Activated CD4-positive, alpha-beta T cell treated with anti-CD3 and anti-CD28 coated beads, Interleukin-2, Interleukin-4, amounts not matched to agents 100 ng/mL and 50 ng/mL, durations not matched to agents 16 hours and 8 hours (primary cell): ENCODE measurements at places on chromosomes 2 and 18.
A peak's percentile ranks its signal among the peaks of the same experiment; 100 is the strongest.

GRCh38 chr2:107072150-107072940, 186.4 kb upstream of the ST6GAL2 start:
- no peak for DNase-seq

DNA sequence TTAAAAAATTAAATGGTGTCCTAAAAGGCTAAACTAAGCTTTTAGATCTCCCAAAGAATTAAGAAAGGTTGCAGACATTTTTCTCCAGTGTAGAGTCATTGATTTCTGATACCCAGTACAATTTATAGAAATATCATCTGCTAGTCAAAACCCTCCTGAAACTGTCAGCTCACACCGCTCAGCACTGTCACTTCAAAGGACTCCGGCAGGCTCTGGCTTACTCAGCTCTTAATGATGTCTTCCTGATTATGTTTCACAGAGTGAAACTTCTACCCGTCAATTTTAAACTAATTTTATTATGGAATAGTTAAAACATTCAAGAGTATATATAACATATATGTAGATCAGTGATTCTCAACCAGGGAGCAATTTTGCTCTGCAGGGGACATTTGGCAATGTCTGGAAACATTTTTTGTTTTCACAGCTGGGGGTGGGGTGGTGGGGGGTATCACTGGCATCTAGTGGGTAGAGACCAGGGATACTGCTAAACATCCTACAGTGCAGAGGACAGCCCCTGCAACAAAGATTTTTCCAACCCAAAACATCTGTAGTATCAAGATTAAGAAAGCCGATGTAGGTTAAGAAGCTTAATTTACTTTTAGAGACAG, 31.6 kb downstream of the CDK15 start:
- DNase-seq = peak; percentile 9

- DNase-seq = no peak
These were observed 45.2 kb upstream of the SULT1C3 start for GRCh38 chr2:108194409-108195132.

DNA sequence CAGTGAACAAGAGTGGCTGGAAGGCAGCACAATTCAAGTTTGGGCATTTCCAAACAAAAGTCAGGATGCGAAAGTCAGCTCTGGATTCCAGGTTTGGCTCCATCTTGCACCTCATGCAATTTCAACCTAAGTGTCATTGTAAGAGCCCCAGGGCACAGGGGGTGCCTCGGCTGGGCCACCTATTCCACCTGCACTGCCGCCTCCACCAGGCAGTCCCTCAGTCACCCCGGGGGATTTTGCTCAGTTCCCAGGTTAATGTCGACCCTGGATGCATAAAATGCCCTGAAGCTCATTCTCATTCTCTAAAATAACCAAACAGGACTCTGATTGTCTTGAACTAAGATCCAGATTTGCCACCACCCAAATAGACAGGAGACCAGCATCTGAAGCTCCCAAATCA, 77.6 kb downstream of the EDAR start:
- DNase-seq = no peak

DNA sequence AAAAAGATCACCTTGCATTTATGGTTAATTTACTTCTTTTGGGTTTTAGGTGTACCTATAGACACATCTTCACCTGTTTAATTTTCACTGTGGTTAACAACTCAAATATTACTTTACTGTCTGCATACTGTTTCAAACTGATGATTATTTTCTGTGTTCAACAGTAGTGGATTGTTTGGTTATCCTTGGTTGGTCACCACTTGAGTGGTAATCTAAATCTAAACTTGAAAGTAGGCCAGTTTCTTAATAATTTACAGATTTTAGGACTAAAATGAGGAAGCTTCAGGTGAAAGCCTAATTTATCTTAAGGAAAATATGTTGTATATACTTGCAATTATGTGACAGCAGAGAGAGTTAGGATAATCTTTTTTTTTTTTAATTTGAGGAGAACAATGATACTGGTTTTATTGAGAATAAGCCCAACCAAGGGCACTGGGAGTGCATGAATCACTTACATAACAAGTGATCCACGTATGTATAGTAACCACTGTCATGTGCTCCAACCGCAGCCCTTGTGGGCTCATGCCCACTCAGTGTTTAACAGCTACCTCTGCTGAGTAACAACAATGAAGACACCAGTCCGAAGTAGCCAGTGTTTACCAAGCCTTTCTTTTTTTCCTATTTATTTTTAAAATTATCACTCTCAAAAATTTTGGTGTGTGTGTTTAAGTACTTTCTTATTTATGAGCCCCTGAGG, 31.0 kb upstream of the WDSUB1 start:
- DNase-seq = no peak

GRCh38 chr18:55912071-55912470, 324.1 kb upstream of the TCF4 start:
- DNase-seq = no peak

DNA sequence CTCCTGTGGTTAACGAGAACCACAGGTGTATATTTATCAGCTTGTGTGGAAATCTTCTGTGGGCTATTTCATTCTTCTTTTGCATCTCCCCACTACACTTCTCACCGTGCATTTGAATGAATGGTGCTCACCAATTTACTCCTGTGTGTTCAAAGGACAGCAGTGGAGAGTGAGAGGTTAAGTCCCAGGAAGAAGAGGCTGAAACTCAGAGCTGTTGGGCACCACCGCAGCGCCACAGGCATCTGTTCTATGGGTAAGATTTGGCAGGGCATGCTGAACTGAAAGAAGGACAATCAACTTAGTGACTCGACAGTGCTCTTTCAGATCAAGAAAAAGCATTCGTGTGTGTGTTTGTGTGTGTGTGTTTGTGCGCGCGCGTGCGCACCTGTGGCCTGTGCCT, 297.9 kb upstream of the SIX2 start:
- DNase-seq = no peak

DNA sequence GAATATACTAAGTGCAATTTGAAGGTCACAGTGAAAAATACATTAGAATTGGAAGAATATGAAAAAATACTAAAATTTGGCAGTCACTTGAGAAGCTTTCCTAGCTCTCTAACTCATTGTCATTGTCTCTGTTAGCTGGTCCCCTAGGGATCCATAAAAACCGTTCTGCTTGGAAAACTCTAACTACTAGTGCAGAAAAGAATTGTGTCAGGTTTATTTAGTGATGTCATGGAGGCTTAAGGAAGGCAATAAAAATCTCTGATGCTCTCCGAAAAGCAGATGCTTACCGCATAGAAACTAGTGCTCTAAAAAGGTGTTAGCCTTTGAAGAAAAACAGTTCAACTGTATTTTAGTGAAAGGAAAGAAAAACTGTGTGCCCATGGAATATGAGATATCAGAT, 150.1 kb upstream of the DLGAP1 start:
- DNase-seq = no peak
